ENCODE measurements at places on chromosomes 6 and 20.

DNA sequence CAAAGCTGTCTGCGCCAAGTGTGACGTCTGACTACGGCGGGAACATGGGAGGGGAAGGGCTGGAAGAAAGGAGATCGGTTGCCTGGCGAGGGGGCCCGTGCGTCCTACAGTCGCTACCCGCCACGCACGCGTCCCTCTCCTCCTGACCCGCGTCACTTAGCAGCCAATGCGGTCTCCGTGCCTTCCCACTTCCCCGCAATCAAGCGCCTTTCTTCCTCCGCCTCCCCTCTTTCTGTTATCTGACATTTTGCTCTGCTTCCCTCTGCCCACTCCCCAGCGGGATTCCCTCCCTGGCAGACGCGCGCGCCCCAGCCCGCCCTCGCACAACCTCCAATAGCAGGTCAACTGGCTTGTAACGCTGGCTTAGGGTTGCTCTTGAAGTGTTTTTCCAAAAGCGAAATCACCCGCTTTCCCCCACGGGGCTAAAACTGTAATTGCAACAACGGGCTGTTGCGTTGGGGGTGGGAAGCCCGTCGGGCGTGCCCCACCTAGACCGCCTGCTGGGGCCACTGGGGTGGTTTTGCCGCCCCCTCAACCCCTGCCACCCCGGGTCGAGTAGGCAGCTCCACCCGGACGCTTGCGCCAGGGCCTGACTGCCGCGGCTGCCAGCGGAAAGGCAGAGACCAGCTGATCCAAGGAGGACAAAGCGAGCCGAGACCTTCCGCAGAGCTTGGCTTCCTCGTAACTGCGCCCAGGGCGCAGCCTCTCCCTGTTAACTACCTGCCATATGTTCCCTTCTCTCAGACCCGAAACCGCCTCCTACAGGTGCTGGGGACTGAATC lies 6.2 kb upstream of the SOX4 start:
- DNase-seq: no peak

GRCh38 chr6:44556046-44556445 lies 168.5 kb downstream of the CDC5L start:
- no peak for DNase-seq

- DNase-seq: no peak
Measured at GRCh38 chr6:116221067-116221466, 32.8 kb downstream of the TSPYL4 start.

DNA sequence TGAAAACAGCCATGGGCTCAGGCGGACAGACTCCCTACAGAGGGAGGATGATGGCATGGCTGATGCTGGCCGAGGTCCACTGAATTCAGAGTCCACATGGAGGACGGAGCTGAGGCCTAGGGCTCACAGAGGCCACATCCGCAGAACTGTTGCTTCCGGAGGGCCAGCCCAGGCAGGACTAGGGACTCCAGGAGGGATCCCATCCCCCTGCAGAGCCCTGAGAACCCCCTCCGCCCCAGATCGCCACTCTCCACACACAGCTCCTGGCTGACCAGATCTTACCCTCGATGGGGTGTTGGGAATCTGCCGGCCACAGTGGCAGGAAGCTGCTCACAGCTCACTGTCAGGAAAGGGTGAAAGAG lies 399.2 kb downstream of the TAF4 start:
- no peak for DNase-seq

GRCh38 chr20:48738399-48739304 lies 89.1 kb downstream of the PREX1 start:
- DNase-seq: no peak

DNA sequence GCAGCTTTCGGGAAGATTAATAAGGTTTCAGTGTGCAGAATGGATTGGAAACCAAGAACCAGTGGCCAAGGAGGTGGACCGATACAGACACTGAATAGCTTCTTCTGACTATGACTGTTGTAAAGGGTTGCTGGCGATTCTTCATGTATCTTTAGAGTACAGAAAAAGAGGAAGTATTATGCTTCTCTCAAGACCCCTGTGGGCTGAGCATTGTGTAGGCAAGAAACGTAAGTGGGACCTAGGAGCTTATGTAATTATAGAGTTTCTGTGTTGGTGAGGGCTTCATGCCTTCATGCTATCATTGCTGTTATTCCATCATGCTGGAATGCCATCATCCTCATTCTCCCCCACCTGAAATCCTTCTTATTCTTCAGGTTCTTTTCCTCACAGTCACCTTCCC lies 105.4 kb upstream of the AKIRIN2 start:
- no peak for DNase-seq

- peak; percentile 18 for DNase-seq
Measured at GRCh38 chr6:109690373-109690736, 647 bp downstream of the AK9 start.

- DNase-seq: no peak
Measured at GRCh38 chr20:46831633-46832011, 63.0 kb upstream of the EYA2 start.

DNA sequence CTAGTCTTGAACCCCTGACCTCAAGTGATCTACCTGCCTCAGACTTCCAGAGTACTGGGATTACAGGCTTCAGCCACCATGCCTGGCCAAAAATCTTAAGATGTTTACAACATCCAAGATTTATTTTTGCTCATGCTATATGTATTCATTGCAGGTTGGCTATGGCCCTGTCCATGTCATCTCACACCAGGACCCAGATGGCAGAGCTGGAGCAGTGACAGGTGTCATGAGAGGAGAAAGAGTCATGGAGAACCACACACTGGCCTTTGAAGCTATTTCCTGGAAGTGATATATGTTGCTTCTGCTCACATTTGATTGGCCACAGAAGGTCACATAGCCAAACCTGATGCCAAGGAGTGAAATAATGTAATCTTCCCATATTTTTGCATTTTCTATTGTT lies 13.8 kb upstream of the DDR1 start:
- DNase-seq: no peak

DNA sequence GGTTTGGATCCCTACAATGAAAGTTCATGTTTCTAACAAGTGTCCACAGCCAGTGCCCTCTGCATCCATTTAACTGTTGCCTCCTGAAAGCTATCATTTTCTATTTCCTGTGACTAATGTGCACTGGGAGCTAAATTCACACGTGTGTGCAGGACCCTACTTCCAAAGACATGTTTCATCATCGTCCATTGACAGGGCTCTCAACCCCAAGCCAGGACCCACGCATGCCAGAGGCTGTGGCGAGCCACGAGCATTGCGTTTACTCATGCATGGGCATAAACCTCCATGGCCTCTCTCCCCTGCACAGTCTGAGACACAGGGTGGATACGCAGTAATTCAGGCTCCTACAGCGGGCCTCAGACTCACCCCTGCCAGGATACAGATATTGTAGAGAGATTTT lies 153.2 kb downstream of the MAFB start:
- no peak for DNase-seq

- DNase-seq: no peak
Measured at GRCh38 chr6:44065443-44066140, 61.7 kb downstream of the MRPL14 start.

- no peak for DNase-seq
Measured at GRCh38 chr6:146548898-146549374, 5.3 kb downstream of the RAB32 start.

DNA sequence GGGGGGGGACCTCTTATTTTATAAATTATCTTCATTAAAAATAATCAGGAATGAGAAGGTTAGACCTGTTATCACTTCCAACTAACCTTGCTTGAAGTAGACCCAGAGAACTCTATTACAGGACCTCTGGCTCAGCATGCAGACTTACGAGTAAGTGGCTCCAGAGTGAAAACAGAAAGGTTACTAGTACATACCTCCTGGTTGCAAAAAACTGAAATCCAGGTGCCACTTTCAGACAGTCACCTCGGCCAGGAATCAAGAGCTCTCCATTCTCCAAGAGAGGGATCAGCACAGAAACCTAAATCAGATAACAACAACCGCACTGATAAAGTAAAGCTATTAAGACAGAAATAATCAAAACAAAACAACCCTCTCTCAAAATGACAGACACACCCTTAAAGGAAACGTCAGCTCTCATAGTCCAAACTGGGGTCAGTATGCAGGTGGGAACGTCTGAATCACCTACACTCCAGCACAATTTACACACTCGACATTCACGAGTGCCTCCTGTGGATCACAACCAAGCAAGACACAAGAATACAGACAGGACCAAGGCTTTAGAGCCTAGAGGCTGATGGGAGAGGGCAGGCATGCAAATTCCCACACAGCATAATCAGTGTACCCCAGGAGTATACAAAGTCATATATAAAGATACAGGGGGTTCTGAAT lies 31.8 kb downstream of the MDN1 start:
- no peak for DNase-seq

GRCh38 chr6:20454204-20454824 lies 52.6 kb downstream of the E2F3 start:
- no peak for DNase-seq

DNA sequence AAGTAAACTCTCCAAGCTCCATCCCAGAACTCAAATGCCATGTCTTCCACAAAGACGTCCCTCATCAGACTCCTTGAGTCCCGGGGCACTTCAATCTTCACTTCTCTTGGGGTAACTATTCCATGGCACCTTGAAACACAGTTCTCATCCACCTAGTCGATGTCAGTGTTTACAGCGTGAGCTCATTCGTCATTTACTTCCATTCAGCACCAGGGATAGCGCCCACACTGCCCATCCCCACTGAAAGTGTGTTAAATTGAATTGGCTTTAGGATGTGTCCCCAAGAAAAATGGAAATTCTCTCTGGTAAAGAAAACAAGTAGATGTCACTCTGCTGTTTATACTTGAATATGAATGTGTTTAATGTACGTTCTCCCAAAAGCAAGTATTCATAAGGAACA lies 31.3 kb downstream of the KCNK15 start:
- no peak for DNase-seq

GRCh38 chr6:73951183-73951582 lies 255.2 kb downstream of the CD109 start:
- DNase-seq: no peak

DNA sequence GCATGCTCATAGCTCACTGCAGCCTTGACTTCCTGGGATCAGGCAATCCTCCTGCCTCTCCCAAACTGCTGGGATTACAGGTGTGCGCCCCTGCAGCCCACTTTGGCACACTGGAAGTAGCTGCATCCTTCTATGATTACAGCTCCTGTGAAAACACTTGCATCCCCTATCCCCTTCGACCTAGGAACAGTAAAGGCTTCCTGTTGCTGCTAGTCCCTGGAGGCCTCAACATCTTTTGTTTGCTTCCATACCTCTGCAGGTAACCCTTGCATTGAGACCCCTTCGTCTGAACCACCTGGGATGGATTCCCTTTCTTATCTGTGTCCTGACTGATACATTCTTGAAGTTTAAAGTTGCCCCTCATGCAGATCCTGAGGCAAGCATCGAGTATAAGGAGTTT lies 152.4 kb downstream of the PAK5 start:
- no peak for DNase-seq

GRCh38 chr6:47047479-47048407 lies 5.6 kb upstream of the ADGRF1 start:
- no peak for DNase-seq

DNA sequence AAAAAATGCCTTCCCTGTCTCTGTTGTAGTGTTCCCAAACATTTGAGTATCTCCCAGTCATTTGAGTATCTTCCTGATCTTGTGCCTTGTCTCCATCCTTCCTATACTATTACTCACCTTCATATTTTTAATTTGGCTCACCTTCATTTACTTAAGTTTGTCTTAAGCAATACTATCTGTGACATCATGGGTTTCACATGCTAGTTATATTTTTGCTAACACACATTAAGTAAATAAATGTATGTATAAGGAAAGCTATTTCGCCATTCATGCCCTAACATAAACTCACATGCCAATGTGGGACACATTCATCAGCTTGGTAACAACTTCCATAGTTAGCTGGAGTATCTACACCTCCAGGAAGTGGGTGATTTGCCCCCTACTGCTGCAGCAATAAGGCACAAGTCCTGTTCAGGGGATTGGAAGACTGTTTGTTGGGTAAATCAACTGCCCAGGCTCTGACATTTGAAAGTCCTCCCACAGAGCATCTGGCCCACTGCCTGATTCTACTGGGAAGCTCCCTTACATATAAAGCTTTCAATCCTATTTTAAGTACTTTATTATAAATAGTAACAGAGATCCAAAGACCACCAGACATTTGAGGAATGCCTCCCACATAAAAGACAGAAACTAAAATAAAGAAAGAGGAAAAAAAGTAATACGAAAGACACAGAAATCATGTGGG lies 132.3 kb downstream of the ISM1 start:
- no peak for DNase-seq

DNA sequence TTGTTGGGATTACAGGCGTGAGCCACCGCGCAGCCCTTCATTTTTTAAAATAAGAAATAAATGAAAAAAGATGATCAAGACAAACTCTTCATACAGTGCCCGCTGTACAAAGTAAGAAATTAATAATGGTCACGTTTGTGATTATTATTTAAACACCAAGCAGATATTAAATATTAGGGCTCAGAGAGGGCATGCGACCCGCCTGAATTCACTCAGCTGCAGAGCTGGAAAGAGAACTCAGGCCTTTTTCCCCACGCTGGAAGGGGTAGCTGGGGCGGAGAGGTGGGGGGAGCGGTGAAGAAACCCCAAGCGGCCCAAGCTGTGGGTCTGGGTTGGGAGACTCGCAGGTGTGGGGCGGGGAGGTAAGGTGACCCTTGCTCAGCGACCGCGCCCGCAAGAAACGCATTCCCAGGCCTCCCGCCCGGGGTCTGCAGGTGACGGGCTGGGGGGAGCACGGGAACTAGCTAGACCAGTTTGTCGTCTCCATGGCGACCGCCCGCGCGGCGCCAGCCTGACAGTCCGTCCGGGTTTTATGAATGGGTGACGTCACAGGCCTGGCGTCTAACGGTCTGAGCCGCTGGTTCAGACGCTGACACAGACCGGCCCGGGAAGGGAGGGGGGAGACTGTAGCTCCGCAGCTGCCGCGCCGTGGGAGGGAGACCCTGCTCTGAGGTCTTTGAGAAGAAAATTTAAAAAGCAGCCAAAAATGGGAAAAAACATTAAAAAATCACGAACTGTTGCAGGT lies 1.1 kb upstream of the ID1 start:
- peak; percentile 38 for DNase-seq

DNA sequence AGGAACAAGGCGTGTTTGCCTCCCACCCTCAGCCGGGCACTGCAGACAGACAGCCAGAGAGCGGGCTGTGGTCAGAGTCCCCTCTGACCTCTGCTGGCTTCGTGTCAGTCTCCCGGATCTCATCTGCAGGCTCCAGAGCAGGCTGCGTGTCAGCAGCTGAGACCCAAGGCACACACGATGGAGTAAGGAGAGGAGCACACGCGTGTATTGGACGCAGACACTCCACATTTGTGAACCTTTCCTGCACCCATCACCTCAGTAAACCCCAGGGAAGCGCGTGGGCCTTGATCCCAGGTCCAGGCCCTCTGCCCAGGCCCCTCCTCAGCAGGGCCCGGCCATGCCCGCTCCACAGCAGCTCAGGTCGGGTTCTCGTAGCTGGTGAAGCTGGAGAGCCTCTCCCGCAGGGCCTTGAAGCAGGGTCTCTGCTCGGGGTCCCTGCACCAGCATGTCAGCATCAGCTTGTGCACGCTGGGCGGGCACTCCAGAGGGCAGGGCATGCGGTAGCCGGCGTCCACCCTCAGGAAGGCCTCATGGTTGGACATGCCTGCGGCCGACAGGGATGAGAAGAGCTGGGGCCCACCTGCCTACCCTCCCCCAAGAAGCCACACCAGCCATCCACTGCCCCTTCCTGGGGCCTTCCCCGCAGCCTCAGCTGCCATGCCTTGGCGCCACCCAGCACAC lies 7.9 kb downstream of the PTK6 start:
- DNase-seq: no peak

- no peak for DNase-seq
Measured at GRCh38 chr6:168078175-168078942, 653 bp downstream of the FRMD1 start.

GRCh38 chr6:145453376-145453775 lies 281.9 kb downstream of the EPM2A start:
- no peak for DNase-seq

Measured in stimulated activated CD8-positive, alpha-beta memory T cell treated with anti-CD3 and anti-CD28 coated beads, Interleukin-4, amount 100 ng/mL, for 4 hours (primary cell).